Osteoblast (primary cell): ENCODE measurements at places on chromosomes 1 and 21. TPM values are rescaled to one million over a fixed set of nuclear protein-coding genes. Genes with fewer than 3 reads are reported as not detected.

The S100A7A gene
- total RNA-seq: not detected in 2 replicates

The SH3BP5L gene
- total RNA-seq: 23.6 and 25.3 TPM in 2 replicates

The RIMKLA gene
- not detected in 2 replicates for total RNA-seq

The EFCAB14 gene
- 61.3 and 63.7 TPM in 2 replicates for total RNA-seq

The CAMSAP2 gene
- 50.3 and 55.7 TPM in 2 replicates for total RNA-seq
